ENCODE measurements at places on chromosomes 12 and 14.
A peak's percentile ranks its signal among the peaks of the same experiment; 100 is the strongest.

GRCh38 chr14:68577802-68578541 is 214.9 kb downstream of the ZFP36L1 start:
- no peak for DNase-seq

DNA sequence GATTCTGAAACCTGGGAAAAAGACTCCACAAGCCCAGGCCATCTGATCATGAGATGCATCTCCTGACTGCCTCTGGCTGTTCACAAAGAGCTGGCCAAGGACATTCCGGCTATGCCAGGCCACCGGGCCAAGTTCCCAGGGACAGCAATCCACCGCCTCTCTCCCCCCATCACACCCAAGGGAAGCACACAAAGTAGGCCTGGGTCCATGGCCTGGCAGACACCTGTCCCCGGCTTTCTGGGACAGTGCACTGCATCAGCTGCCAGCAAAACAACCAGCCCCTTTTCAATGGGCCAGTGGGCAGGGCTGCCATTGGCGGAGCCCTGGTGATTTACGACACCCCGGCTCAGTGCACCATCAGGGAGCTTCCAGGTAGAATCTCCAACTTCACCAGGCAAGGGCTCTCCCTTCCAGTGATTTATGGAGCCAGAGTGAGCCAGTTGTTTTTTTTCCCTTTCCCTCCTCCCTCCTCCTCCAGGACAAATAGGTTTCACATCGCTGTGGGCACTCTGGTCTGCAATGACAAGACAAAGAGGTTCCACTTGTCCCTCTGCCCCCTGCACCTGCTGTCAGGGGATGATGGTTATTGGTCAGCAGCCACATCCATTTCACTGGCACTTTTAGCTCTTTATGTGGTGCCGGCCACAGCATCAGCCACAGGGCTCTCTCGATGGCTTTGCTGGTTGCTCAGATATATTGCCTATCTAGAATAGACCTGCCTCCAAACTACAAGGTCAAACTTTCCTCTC is 149.6 kb downstream of the SLC38A6 start:
- DNase-seq: no peak

DNA sequence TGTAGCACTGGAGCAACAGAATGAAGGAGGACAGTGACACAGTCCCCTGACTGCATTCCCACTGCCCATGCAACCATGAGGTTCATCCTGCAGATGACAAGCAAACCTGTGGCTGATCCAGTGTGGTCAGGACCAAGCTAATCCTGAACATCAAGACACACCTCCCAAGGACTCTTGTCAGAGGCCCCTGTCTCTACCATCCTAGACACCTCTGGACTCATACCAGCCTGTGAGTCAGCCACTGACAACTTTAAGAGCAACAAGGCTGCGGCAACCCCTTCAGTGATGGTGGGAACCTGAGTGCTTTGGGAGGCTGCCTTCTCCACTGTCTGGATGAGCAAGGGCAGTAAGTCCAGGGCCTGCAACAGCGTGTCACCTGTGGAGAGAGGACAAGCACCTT is 24.6 kb downstream of the GCN1 start:
- DNase-seq: no peak

DNA sequence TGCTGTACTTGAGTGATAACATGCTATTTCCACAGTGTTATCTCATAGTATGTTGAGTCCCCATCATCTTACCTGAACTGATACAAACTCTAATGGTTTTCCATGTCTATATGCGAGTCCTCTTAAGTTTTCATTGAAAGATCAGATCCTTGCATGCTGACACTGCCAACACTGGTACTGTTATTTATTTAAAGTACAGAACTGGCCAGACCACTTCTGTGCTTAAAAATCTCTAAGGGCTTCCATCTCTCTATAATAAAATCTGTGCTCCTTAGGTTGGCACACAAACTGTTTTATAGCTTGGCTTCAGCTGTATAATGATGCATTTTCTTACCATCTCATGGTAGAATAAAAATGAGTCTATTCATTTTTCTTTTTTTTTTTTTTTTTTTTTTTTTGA is 188.1 kb downstream of the ERC1 start:
- no peak for DNase-seq

- DNase-seq: no peak
These were observed 54.4 kb downstream of the AKAP6 start for GRCh38 chr14:32383364-32384009.

GRCh38 chr14:81252278-81252677 is 31.5 kb upstream of the GTF2A1 start:
- no peak for DNase-seq

DNA sequence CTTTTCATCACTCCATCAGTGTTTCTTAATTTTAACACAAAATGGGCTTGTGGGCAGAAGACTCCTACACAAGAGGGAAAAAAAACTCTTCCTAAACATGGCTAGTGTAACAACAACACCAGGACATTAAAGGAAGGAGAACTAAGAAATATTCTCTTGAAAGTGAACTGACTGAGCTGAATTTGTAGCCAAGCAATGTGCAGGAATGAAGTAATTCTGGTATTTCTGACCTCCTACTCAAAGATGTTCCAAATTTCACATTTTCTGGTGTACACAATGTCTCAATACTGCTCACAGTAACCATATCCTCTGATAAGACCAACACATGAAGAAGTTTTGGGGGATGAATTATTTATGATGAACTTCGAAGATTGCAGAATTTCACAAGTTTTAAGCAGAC is 357.3 kb downstream of the DUSP6 start:
- no peak for DNase-seq

DNA sequence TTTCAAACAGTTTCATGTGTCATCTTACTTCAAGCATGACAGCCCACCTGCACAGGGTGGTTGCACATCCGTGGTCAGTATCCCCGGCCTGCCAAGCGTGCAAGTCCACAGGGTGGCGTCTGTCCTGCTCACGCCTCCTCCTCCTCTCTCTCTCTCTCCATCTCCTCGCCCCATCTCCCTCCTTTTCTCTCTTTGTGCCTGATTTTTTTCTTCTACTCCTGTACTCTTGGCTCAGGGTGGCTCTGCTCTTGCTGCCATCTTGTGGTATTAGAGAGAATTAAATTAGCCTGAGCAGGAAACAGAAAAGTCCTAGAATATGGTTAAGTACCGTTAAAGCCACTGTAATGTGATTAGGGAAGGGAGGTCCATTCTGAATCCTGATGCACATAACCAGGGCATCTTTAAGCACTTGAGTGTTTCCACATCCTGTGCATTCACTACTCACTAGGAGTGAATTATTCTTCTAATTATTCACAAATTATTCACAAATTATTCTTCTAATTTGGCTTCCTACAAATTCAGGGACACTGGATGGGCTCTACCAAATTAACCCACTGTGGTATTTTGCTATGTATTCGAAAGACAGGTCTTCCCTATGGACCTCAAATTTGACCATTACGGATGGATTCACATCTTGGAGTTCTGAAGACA is 25.5 kb upstream of the DTX1 start:
- peak; percentile 38 for DNase-seq

GRCh38 chr12:106113446-106113823 is 25.3 kb downstream of the NUAK1 start:
- DNase-seq: no peak

GRCh38 chr14:78307671-78308070 is 137.5 kb downstream of the NRXN3 start:
- DNase-seq: no peak

- DNase-seq: no peak
These were observed 736.4 kb upstream of the LRFN5 start for GRCh38 chr14:40870252-40870651.

- peak; percentile 87 for DNase-seq
These were observed 24.1 kb downstream of the YAF2 start for GRCh38 chr12:42213954-42214426.

GRCh38 chr12:44708218-44708617 is 167.9 kb downstream of the NELL2 start:
- no peak for DNase-seq

- no peak for DNase-seq
These were observed 207.2 kb downstream of the AACS start for GRCh38 chr12:125272383-125272933.
